ENCODE measurements at places on chromosomes 7 and 10.

GRCh38 chr10:84308481-84309304, 19.7 kb upstream of the CCSER2 start:
- DNase-seq: no peak

DNA sequence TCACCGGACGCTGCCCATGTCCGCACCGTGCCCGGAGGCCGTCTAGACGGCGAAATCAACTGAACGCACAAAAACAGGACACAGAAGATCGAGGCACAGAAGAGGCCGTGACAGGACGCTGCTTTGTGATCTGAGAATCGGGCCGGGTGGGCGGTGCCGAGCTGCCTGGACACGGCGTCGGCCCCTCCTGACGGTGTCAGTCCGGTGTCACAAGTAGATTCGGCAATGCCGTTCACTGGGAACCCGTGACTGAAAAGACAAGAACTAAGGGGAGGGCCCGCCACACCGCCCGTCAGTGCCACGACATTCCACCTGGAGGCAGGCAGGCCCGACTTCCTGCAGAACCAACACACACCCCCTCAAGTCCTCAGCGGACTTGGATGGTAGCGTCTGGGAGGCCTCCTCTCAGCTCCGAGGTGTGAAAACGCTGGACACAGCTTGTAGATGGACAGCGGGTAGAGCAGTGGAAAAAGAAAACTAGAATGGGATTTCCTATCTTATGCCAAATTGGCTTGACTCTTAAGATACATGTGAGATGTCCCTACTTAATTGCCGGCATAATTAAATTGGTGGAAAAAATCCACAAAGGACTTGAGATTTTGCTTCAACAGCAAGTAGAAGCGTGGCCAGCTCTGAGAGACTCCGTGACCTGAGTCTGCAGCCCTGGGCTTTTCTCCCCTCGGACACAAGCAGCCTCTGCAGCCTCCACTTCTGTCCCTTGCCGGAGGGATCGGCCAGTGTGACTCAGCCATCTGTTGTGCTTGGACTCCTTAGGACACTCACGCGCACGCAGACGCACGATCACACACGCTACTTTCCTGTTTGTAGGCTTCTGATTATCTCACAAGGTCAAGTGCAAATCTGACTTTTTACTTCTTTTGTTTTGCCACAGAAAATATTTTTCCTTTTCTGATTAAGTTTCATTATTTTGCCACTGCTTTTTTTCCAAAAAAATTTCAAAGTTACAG, 269.0 kb downstream of the DIP2C start:
- no peak for DNase-seq

GRCh38 chr10:44660271-44660670, 250.9 kb upstream of the TMEM72 start:
- DNase-seq: no peak

DNA sequence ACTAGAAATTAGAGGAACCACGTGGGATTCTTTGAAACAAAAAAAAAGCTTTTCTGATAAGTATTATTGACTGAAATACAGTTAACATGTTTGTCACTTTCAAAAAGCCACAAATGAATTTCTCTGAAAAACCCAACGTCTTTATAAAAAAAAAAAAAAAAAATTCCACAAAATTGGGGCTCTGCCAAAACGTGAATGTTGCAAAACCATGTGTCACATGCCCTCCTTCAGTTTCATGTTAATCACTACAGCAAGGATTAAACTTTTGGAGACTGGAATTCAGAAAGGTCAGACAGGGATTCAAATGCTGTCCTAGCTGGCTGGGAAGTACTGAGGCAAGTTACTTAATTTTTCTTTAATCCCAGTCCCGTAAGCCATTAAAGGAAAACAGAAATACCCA, 278.0 kb upstream of the KLF14 start:
- no peak for DNase-seq

- DNase-seq: no peak
These were observed 206.5 kb upstream of the PPP2R2D start for GRCh38 chr10:131694168-131694780.

- DNase-seq: no peak
These were observed 399.0 kb upstream of the C7orf33 start for GRCh38 chr7:148191391-148192065.

DNA sequence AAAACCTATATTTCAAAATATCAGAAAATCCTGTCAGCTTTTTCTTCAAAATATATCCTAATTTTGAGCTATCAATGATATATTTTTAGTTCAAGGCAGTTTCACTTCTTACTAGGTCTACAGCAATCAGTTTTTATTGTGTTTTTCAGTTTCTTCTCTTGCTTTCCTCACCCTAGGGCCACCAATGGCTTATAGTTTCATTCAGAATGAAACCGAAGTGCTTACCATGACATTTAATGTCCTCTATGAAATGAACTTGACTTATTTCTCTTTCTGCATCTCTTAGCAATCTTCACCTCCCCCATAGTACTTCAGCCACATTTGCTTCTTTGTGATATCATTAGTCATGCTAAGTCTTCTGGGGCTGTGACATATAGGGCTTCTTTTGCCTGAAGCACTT, 100.3 kb downstream of the ARL5B start:
- DNase-seq: no peak

DNA sequence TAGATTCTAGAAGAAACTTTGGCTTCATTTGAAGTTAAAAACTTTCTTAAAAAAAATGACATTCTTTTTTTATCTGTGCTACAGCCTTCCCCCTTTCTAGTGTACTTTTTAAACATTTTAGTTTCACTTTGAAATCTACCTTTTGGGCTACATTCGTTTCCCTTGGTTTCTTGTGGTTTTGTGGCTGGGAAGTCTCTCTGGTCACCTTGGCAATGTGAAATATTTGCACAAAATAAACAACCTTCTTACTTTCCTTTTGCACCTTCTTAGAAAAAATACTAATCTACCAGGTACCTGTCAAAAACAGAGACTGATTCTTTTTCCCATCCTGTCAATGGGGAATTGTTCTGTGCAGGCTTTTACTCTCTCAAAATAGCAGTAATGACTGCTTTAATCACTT, 350.2 kb downstream of the GATA3 start:
- no peak for DNase-seq

DNA sequence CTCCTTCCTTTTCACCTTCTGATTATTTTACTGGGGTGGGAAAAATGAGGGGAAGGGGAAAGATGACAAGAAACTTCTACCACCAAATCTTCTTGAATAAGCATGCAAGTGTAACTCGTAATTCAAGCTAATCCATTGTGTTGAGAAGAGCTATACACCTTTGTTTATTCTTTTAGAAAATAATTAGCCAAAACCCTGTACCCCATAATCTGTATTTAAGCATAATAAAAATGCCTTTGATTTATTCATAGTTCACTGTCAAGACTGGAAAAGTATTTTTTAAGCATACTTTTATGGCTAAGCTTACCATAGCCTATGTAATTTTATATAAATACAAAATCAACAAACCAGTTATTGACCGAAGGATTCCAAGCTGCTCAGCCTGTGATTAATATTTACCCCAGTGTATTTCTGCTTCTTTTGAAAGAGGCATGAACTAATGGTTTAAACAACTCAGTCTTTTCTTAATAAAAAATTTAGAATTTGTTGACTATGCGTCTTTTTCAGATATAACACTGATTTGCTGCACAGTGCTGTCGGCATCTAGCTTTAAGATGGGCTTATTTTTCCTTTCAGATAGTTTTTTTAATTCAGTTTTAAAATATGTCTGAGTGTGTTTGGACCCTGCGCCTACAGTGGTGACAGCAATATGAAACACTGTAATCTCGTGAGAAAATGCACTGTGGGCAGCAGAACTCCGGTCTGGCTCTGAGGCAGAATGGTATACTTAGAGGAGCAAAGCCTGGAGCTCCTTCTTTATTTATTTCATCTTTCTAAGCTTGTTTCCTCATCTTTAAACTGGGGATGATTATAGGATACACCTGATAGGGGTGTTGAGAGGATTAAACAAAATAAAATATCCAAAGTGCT, 238.8 kb upstream of the LRGUK start:
- no peak for DNase-seq

DNA sequence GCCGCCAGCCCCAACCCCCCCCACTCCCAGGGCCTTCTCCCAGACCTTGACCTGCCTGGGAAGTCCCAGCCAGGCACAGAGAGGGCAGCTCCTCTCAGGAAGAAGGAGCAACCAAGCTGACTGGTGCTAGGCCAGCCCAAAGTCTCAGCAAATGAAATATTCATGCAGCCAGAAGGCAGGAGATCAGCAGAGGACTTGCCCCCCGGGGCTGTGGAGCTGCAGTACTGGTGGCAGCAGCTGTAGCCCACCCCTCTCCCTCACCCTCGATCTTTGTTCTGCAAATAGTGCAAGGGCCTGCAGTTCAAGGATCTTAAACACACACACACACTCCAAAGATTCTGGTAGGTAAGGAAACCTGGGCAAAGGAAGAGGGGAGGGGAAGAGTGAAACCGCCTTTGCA, 3.5 kb upstream of the SRRM3 start:
- no peak for DNase-seq

DNA sequence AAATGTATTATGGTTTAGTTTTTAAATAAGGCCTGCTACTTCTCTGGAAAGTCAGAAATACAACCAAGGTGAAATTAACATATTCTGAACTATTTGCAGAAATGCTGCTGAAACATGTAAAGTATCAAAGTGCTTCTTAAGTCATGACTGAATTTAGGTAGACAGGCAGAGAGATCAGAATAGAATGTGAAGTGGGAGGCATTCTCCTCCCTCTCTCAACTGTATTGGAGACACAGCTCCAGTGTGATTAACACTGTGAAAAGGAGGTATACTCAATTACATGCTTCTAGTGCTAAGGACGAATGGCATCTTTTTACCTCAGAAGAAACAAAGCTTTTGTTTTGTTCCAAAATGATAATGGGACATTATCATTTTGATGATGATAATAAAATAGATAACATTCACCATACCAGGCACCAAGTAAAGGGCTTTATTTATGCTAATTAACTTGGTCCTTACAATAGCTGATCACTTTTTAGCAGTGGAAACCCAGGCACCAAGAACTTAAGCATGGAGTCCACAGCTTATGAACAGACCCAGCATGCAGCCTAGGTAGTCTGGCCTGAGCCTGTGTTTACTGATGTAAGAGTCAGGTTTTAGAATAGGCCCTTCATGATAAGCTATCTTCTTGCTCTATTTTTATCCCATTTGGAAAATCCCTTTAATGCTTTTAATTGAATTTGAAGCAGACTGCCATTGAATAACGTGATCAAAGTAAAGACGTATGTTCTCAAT, 26.0 kb downstream of the PPP1R9A start:
- DNase-seq: no peak

DNA sequence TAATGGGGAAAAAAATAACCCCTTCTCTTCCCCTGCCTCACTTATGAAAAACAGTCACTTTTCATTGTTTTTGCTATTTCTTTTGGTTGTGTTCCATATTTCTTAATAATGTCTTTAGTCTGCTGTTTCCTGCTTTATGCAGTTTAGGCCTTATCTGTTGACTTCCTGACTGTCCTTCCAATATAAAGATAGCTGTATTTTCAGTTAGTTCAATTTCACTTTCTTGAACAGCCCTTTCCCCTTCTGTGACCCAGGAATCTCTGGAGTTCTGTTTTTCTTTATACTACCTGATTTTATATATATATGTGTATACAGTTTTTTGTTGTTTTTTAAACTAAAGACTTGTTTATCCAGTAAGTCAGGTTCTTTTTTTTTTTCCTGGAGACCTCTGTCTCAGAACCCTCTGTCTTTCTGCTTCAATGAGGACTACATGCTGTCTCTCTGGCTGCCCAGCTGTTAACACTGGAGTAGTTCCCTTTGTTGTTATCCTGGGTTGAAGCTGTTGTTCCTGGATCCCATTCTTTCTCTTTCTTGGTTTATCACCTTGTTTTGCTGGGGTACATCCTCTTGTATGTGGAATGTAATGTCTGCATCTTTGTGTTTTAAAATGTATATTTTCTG, 87.2 kb downstream of the GSDME start:
- DNase-seq: no peak

DNA sequence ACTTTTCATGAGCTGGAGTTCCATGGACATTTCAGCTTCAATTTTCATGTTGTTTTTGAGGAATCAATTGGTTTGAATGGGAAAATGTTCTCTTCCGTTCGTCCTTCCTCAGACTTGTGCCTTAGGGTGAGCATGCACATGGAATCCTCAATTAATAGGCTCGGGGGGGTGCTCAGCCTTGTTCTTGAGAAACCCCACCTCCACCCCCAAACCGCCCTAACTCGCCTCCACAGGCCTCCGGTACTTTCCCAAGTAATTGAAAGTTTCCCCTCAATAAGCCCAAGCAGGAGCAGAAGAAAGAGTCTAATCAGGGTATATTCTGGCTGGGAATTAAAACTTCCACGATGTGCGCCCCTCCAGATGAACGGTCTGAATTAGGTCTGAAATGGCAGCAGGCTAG, 945.2 kb downstream of the GRID1 start:
- DNase-seq: no peak

GRCh38 chr10:123967626-123968243, 76.1 kb upstream of the CPXM2 start:
- DNase-seq: peak; percentile 84

- DNase-seq: no peak
These were observed 49.4 kb downstream of the AKR1D1 start for GRCh38 chr7:138125598-138126111.

All from retina (tissue), 1 donor.